ENCODE measurements at places on chromosomes 1 and 21.

GRCh38 chr1:60359431-60359830 is 285.9 kb upstream of the C1orf87 start:
- DNase-seq: no peak

- no peak for DNase-seq
These were observed 8.4 kb downstream of the SLC1A7 start for GRCh38 chr1:53134042-53134485.

GRCh38 chr1:154837672-154838171 is 32.4 kb downstream of the KCNN3 start:
- DNase-seq: no peak

DNA sequence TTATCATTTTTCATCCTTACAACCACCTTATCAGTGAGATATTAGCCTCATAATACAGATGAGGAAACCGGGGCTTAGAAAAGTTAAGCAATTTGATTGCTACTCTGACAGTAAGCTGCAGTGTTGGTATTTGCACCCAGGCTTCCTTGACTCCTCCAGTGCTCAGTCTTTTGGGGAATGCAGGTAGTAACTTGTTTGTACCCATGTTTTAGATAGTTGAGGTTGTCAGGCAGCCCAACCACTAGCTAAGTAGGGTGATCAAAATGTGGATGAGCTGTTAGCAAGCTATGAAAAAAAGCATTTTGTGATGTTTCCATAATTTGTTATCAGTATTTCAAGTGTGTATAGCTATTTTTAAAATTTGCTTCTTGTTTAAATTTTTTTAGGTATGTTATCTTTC is 80.8 kb downstream of the SASS6 start:
- DNase-seq: peak; percentile 13

GRCh38 chr1:99529002-99529401 is 116.9 kb upstream of the PALMD start:
- no peak for DNase-seq

- no peak for DNase-seq
These were observed 58.6 kb downstream of the PRKAA2 start for GRCh38 chr1:56703747-56704146.

- DNase-seq: peak; percentile 45
These were observed 91.2 kb downstream of the TRABD2B start for GRCh38 chr1:47906009-47906432.

DNA sequence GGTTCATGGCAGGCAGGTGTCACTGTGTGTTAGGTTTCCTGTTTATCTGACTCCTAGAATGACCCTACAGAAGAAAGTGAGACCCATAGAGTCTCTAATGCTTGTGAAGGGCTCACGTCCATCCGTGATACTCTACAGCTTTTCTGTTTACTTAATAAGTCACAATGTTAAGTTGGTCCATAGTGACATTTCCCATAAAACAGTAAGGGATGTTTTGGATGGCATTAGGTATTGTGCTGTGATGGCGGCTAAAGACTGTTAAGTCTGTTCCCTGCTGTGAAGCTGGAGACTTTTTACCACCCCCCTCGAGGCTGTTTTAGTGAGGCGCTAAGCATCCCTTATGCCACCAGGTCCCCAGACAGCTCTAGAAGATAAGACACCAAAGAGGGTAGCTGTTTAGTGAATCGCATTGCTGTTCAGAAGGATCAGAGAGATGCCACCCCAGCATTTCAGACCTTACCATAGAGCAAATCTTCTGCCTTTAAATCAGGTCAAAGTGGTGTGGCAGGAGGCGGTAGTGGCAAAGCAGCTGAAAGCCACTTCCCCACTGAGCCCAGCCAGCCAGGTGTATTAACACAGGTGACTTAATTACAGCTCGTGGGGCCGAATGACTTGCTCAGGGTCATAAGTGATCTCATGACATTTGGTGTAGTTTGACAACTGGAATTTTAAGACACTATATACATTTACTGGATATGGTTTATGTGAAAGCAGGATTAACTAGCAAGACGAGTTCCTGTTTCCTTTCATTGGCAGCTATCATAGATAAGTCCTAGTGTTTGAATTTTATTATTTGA is 25.0 kb downstream of the SLC37A1 start:
- DNase-seq: no peak

DNA sequence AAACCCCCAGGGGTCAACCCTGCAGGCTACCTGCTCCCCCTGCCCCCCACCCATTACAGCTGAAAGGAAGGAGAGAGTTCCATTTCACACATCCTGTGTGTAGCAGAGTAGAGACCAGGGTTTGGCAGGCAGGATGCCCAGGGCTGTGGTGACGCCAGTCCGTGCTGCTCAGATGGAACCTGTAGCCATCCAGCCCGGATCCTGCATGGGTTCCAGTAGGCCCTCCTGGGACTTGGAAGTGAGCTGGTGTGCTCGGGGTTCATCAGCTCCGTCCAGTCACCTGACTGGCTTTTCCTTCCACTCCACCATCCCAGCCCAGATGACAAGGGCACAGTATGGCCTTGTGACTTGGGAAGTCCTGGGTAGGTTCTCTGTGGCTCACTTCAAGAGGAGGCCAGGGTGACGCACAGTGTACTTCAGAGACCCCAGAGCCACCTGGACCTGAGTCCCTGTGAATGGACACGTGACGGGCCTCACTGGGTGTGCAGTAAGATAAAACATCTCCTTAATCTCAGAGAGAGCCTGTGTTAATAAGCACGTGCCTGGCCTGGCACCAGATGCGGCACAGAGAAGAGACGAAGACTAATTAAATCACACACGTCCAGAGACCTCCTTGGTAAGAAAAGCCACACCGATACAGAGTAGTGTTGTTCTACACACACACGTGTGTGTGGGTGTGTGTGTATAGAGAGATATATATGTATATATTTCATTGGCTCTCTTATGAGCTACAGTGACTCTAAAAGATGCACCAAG is 16.0 kb downstream of the ITPKB start:
- DNase-seq: no peak

DNA sequence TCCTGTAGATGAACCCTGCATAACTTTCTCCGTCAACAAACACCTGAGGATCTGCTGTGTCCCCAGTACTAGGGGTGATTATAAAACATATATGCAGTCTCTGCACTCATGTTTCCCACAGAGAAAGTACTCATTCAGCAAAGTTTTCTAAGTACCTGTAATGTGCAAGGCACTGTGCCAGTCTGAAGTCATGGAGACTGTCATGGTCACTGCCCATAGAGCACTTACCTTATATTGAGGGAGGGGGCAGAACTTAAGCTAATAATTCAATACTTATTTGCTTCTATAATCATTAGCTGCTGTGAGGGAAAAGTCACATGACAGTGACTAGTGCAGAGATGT is 41.2 kb downstream of the MAP3K21 start:
- DNase-seq: no peak

- DNase-seq: no peak
These were observed 409.5 kb upstream of the ADGRL2 start for GRCh38 chr1:81391125-81391828.

- no peak for DNase-seq
These were observed 21.9 kb downstream of the UBE2Q1 start for GRCh38 chr1:154536570-154536969.

GRCh38 chr1:203626910-203627246 is 246 bp downstream of the ATP2B4 start:
- DNase-seq: no peak

DNA sequence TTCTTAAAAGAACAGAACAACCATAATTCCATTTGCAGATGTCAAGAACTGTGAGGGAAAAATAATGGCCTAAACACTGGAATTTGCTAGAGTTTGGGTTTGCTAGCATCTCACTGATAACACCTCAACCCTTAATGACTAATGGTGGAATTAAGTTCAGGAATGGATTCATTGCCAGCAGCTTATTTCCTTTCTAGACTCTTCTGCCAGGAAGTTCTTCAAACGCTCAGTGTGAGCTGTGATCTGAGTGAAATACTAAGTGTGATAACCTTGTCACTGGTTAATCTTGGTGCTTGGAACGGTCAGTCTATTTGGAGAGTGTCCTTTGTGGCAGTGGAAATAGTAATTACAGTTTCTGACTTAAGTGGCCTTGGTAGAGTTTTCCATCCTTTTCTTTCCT is 21.6 kb upstream of the PLEKHM2 start:
- no peak for DNase-seq

DNA sequence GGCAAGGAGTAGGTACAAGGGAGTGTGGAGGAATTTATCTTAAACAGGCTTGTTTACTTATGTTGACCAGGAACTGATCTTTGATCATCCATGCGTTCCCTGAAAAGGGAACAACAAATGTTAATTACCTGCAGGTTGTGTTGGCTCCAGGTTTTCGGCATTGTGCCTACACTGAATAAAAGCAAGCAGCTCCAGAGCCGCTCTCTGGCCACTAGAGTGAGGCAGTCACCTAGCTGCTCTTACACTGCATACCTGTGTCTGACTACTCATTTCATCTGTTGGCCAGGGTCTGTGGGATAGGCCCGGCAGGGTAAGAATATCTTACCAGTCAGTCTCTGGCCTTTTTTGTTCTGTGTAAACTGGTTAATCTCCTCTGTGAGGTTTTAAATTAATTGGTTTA is 183.6 kb downstream of the HFM1 start:
- no peak for DNase-seq

DNA sequence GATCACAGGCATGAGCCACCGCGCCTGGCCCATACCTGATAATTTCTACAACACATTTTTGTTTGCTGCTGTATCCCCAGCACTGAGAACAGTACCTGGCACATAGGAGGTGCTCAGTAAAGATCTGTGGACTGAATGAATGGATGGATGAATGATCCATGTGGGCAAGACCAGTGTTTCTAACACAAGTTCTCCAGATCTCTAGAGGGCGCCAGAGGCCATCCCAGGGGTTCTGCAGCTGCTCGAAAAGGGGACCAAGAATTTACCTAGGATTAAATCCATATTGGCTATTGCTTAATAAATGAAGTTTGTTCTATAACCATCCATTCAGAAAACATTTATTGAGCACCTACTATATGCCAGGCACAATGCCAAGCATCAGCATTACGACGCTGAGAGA is 167.7 kb downstream of the ACTL8 start:
- DNase-seq: peak; percentile 34

DNA sequence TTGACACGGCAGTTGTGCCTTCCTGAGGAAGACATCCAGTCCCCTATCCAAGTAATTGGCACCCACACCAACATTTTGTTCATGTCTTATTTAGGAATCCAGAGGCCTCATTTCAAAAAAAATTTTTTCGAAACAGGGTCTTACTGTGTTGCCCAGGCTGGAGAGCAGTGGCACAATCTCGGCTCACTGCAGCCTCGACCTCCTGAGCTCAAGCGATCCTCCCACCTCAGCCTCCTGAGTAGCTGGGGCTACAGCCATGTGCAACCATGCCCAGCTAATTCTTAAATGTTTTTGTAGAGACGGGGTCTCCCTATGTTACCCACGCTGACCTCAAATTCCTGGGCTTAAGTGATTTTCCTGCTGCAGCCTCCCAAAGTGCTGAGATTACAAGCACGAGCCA is 9.2 kb upstream of the TRNP1 start:
- no peak for DNase-seq

DNA sequence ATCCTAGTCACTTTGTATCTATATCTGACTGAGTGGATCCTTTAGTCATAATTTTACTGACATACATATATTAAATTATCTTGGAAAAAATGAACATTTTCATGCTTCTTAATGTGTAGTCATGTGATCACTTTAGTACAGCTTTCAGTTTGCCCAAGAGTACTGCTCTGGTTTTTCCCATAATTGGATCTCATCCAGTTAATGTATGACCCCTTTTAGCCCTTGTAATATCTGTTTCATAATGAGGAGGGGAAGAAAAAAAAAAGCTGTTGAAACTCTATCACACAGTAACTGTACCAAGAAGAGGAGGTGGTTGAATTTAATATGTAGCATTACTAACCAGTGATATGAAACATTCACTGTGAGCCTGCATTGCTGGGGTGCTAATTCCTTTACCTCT is 328.7 kb downstream of the PTPRC start:
- DNase-seq: no peak

- DNase-seq: no peak
These were observed 20.3 kb upstream of the CSF1 start for GRCh38 chr1:109890115-109890953.

DNA sequence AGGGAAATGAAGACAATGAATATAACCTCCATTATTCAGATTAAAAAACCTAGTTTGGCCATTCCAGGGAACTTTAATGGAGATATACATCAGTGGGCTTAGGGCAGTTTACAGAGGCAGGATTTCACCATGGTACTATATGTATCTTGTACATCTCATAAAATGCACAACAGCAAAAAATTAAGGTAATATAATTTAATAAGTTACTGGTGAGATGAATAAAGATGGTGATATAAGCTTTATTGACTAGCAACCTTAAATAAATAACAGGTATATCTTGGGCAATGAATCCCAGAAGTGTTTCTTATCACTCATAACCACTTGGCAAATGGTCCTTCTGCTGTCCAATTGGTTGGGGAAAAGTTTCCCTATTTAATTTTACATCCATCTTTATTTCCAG is 29.0 kb downstream of the XCL1 start:
- no peak for DNase-seq

- no peak for DNase-seq
These were observed 16.7 kb downstream of the CASP9 start for GRCh38 chr1:15507278-15507677.

GRCh38 chr1:192831706-192832355 is 23.0 kb downstream of the RGS2 start:
- no peak for DNase-seq

DNA sequence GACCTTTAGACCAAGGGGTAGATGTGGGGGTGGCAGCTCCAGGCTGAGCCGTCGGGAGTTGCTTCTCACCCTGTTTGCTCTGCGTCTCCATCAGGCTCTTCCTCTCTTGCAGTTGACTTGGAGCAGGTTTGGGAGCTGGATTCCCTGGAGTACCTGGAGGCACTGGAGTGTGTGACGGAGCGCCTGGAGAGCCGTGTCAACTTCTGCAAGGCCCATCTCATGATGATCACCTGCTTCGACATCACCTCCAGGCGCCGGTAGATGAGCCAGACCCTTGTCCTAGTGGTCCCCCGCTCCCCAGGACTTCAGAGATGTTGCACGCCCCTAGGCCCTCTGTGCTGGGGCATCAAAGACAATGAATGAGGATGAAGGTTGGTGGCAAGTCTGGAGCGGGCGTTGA is 547.6 kb downstream of the KIF26B start:
- no peak for DNase-seq

DNA sequence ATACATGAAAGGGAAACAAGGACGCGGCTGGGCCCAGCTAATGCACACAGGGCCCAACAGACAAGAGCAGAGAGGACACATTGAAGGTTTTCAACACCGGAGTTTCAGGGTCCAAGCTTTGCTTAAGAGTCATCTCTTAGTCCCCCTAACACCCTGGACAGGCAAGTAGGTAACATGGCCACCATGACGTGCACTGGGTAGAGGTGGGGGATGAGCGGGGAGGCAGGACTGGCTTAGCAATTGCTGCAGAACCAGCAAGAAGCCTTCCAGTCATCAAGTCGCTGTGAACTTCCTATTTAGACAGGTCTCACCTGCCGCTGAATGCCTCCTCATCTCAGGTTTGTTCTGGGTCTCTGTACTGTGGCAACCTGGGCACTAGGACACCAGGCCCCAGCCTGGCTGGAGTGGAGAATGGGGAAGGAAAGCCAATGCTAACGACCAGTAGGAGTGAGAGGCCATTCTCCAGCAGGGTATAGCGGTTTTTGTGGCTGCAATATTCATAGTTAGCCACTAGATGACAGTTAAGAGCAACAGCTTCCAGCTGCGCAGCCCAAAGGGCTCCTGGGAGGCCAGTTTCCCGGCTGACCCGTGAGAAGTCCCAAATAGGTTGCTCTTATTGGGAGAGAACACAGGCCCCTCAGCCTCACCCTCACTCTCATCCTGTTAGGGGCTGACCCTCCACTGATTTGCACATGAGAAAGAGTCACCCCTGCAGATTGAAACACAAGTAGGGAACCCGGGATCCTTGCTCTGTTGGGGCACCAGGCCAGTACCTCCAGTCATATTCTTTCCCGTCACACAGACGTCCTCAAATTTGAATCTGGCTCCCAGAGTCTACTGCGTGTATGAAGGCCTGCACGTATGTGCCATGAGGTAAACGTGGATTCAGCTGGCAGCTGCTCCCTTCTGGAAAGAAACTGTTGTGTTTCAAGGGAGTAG is 6.0 kb upstream of the PIGC start:
- DNase-seq: peak; percentile 52

Data from fibroblast of skin of back (primary cell).